ENCODE measurements at places on chromosomes 5 and 9. TPM values are rescaled to one million over a fixed set of nuclear protein-coding genes. Genes with fewer than 3 reads are reported as not detected.
A peak's percentile ranks its signal among the peaks of the same experiment; 100 is the strongest.

DNA sequence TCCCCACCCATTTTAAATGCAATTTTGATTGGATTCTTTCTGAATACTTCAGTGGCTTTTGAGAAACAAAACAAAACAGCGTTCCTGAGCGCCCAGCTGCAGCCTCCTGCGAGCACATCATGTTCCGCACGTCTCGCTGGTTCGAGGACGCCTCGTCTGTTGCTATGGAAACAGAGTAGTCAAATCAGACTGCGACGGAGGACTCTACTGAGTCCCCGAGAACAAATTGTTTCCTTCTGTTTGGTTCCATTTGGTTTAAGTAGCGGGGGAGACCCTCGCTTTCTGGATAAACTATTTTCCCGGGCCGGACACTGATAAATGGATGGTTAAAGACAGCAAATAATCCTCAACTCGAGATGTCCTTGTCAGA lies 69.0 kb downstream of the SLC28A3 start:
- DNase-seq = no peak

DNA sequence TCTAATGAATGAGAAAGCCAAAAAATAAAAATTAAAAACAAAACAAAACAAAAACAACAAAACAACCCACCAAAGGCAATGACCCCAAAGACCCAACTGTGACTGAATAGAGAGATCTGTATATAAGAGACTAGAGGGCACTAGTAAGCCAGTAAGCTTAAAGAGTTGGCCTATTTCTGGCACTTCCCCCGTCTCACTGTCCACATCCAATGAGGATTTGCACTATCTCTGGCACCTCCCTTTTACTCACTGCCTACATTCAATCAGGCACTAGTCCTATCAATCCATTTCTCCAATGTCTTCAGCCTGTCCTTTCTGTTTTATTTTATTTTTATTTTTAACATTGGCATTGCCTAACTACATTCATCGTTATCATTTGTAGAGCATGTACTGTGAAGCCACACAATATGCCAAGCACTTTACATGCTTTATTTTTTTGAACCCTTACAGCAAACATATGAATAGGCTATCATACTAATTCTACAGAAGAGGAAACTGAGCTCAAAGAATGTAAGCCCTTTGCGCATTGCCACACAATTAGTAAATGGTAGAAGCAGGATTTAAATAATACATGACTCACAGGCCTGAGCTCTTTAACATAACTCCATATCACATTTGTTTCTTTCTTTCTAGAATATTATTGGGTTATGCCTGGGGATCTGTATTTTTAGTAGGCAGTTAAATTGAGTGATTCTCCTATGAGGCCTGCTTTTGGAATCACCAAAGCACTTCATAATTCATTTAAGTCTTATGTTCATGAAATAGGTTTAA lies 70.0 kb downstream of the C6 start:
- no peak for DNase-seq

DNA sequence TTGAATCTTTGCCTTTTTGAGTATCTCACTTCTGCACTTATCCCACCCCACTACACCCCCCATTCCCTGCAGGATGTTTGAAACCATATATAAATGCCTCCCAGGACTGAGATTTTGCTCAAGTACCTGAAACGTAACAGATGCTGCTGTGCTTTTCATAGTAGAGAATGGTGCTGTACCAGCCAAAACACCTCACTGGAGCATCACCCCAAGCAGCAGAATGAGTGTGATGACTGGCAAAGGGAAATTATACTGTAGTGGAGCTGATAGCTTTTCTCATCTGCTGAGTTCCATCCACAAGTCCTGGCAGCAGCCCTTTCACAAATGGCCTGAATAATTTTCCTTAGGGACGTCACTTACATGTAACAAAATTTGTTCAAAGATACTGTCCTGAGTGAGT lies 246.1 kb downstream of the KDM4C start:
- no peak for DNase-seq

- DNase-seq = peak; percentile 31
Observed at GRCh38 chr9:73549991-73550390, 398.3 kb downstream of the ANXA1 start.

DNA sequence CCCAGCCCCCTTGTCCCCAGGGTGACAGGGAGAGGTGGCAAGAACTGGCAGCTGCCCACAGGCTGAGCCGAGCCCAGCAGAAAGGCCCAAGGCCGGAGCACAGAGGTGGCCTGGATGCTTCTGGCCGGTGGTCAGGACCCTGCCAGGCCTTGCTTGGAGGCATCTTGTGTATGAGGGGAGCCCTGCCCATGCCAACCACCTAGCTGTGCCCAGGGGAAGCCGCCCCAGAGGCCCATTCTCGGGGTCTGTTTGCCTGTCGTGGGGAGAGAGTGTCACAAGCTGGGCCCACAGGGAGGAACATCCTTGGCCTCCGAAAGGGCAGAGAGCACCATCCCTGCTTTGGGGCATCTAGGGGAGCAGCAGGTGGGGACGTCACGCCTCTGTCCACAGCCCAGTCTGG lies 10.0 kb downstream of the NKD2 start:
- no peak for DNase-seq

DNA sequence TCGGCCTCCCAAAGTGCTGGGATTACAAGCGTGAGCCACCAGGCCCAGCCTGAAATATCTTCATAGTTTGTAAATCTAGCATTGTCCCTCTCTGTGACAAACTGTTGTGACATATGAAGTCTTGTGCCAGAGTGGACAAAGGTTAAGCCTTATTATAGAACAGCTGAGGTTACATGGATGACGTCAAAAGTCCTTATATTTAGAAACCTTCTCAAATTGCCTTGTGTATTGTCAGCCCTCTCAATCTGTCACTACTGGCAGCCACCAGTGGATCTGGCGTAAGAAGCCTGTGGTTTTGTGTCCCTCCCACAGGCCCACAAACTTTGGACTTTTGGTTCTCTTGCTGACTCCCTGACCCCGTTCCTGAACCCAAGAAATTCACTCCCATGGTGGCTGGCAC lies 79.4 kb upstream of the CCDC112 start:
- DNase-seq = peak; percentile 4

DNA sequence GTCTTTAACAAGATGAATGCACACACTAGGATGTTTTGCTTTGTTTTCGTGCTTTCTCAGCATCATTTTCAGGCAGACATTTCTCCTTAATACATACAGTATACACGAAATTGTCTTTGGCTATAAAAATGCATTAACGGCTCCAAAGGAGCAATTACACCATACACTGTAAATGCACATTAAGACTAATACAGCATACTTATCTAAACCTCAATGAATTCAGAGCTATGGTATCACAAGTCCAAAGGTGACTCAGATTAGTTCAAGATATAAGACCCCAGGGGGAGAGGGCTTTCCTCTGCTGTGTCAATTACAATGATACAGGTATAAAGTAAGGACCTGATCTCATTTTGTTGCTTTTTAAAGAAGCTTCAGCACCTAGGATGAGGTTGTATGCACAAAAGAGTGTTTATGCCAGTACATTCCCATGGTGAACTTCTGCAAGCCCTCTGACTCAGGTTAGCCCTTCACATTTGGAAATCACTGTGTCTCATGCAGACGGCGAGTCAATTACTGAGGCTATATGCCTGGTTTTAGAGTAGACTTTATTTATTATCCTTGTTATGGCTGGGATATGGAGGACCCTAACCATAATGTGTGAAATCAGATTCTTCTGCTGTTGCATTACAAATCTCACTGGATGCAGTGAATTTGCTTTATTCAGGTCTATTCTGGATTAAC lies 233.3 kb downstream of the ZNF608 start:
- no peak for DNase-seq

- DNase-seq = no peak
Observed at GRCh38 chr9:31259824-31260223, 1124.6 kb upstream of the ACO1 start.

GRCh38 chr9:81819859-81820546 lies 108.2 kb upstream of the SPATA31D4 start:
- DNase-seq = no peak

DNA sequence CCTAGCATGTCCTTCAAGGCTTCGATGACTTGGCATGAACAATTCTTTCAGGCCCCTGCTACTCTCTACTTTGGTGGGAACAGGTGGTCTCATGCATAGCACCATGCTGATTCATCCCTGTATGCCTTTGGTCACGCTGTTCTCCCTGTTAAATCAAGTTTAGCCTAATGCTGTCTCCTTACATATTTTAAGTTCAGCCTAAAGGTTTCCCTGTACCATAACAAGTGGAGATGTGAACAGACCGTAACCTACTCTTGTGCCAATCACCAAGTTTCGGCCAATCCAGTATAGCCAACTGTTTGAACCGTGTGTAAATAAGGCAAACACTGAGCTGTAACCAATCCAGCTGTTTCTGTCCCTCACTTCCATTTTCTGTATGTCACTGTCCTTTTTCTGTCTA lies 8.0 kb downstream of the GAS1 start:
- no peak for DNase-seq

DNA sequence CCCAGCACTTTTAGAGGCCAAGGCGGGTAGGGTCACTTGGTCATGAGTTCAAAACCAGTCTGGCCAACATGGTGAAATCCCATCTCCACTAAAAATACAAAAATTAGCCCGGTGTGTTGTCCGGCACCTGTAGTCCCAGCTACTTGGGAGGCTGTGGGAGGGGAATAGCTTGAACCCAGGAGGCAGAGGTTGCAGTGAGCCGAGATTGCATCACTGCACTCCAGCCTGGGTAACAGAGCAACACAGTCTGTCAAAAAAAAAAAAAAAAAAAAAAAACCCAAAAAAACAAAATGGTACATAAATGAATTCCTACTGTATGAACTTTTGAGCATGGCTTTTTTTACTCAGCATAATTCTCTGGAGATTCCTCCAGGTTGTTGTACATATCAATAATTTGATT lies 37.6 kb upstream of the PCAT7 start:
- DNase-seq = no peak

DNA sequence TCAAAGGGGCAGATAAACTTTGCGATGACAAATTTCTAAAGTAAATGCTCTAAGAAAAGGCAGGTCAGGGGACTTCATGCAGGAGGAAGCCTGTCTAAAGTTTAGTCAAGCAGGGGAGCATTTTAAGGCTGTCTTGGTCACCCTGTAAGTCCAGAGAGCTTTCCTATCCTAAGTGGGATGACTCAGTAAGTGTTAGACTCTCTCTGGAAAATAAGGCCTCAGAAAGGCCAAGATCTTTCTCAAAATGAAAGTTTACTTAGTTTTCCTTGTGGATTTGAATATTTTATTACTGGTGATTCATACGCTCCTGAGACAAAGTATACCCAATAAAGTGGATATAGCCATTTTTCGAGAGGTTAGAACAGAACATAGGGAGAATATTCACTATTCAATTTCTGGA lies 806.9 kb upstream of the CDH9 start:
- no peak for DNase-seq

DNA sequence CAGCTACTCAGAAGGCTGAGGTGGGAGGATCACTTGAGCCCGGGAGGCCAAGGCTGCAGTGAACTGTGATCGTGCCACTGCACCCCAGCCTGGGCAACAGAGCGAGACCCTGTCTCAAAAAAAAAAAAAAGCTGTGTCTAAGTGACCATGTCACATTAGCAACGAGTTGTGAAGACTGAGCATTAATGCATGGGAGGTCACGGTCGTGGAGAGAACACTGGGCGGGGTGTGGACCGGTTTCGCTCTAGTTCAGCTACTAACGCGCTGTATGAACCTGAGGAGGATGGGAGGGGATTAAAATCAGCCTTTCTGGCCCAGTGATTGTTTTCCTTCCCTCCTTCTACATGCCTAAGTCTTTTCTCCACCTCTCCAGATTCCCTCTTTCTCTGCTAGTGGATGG lies 56.7 kb upstream of the CARTPT start:
- no peak for DNase-seq

The TRIM14 gene
- total RNA-seq = 13.0 TPM

The AQP7 gene
- total RNA-seq = 0.58 TPM

The CLPTM1L gene
- 65.4 TPM for total RNA-seq

Data from HepG2 (cell line).